ENCODE measurements at places on chromosomes 6 and 20. TPM values are rescaled to one million over a fixed set of nuclear protein-coding genes. Genes with fewer than 3 reads are reported as not detected.

The SCUBE3 gene
- total RNA-seq: 0.17 TPM

The GMPR gene
- total RNA-seq: 3.6 TPM

The NHLRC1 gene
- total RNA-seq: 3.3 TPM

The DDAH2 gene
- 121 TPM for total RNA-seq

The PROKR2 gene
- total RNA-seq: not detected

The HFE gene
- 7.6 TPM for total RNA-seq
